Stimulated activated CD4-positive, alpha-beta T cell treated with anti-CD3 and anti-CD28 coated beads, Interleukin-1b, Interleukin-23, amount 100 ng/mL, for 1 hour (primary cell): ENCODE measurements at places on chromosomes 7 and 10.

- no peak for DNase-seq
Observed at GRCh38 chr10:28942012-28942411, 264.7 kb downstream of the BAMBI start.

GRCh38 chr10:77904100-77904840 lies 22.3 kb downstream of the DLG5 start:
- DNase-seq, result no peak

GRCh38 chr10:125064681-125065492 lies 95.5 kb downstream of the CTBP2 start:
- DNase-seq, result no peak

DNA sequence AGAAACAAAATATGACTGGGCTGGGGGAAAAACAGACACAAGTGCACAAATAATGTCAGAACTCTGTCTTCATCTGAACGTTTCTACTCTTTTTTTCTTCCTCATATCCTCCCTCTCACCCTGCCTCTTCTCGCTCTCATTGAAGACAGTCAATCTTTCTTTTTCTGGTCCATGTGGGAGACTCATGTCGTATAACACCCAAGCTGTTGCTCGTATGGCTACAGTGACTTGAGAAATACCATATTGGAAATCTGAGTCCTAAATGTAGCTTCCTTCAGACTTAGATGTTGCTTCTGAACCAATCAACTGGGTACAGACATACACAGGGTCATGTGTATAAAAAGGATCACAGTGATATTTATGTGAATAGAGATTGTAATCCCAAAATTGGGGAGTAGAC lies 579.8 kb upstream of the CELF2 start:
- DNase-seq, result no peak

DNA sequence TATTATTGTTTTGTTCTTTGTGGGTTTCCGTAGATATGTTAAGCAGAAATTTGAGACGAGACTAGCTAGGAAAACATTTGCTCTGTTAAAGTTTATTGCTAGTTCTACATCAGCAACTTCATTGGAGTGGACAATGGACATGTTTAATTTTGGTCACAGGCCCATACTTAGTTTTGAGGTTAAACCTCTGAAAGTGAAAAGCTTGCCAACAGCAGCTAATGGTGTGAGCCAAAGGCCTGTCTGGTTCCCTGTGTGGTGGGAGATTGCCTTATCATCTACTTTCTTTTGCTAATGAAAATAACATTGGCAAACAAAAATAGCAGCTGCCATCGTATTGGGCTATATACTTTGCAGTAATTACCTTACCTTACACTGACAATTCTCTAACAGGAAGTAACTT lies 388.4 kb upstream of the FZD8 start:
- DNase-seq, result no peak
